PC-3 (cell line): ENCODE measurements at places on chromosomes 12 and 14.
A peak's percentile ranks its signal among the peaks of the same experiment; 100 is the strongest.

- DNase-seq: no peak
These were observed 333.8 kb downstream of the KCNH5 start for GRCh38 chr14:62711351-62712023.

DNA sequence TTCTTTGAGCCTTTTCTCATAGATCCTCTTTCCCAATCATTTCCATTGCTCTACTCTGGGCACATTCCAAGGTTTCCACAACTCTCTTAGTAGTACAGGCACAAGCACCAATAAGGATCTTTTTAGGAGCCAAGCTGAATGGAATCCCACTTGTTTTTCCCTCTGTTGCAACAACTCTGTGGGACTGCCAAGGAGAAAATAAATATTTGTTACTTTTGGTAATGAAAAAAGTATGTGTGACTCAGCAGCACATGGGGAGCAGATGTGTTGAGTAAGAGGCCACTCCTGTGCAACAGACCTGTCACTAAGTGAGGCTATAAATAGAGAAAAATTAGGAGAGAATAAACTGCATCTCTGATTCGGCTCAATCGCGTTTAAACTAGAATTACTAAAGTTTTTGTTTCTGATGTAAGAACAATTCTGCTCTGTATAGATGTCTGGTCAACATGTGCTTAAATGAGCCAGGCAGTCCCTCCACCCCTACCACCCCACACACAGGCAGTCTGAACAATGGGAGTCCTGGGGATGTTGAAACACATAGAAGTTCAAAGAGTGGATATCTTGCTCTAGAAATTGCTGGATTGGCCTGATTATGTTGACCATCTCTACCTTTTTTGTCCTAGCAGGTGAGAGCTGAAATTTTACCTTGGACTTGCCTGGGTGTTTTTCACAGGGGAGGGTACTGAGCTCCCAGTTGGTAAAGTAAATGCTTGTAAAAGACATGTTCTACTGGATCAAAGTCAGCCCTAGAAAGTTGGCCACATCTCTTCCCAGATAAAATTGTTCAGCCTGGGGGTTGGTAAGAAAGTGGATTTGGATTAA lies 244.3 kb upstream of the NOVA1 start:
- peak; percentile 98 for DNase-seq

DNA sequence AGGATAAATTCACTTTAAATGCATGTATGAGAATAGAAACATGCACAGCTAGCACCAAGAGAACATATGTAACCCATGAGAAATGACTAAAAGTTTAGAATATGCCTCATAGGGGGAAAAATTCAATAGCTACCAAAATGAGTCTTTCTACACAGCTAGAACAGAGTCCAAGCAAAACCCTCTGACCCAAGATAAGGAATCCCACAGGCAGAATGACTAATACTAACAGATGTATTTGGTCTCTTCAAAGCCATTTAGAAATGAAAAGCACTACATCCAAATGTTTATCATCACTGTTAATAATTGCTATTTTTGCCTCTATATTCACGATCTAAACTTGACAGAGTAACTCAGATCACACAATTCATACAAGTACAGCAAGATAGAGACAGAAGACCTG lies 44.0 kb downstream of the KICS2 start:
- peak; percentile 51 for DNase-seq

DNA sequence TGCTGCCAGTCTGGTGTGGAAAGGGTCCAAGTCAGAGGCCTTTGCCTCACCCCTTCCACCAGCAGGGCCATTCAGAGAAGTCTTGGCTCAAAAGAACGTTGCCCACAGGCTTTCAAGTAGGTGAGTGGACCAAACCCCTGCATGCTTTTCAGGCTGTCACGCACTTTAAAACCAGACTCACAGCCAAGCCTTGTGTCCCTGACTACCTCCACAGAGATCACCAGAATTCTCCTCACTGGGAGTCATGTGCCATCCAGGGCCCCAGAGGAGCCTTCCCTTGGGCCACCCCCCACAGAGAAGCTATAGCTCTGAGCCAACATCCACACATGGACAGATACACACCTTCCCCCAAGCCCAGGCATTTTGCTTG lies 283.1 kb downstream of the DPF3 start:
- DNase-seq: no peak

DNA sequence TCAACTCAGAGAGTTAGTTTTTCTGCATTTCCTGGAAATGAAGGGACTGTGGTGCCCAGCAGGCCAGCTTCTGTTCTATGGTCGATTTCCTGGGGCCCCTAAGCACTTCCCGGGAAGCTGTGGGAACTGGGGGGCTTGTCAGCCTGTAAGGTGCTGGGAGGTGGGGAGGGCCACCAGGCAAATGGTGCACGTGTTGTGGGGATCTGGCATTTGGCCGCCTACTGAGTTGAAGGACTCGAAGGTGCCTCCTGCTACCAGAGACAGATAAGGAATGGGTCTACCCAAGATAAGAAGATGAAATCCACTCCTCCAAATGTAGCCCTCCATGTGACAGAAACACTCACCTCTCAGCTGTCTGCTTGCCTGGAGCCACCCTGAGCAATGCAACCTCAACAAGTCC lies 341.7 kb downstream of the DPF3 start:
- no peak for DNase-seq

GRCh38 chr12:111143271-111143670 lies 222.9 kb upstream of the MYL2 start:
- no peak for DNase-seq

- DNase-seq: no peak
These were observed 59.1 kb upstream of the PCED1B start for GRCh38 chr12:47020211-47020821.

DNA sequence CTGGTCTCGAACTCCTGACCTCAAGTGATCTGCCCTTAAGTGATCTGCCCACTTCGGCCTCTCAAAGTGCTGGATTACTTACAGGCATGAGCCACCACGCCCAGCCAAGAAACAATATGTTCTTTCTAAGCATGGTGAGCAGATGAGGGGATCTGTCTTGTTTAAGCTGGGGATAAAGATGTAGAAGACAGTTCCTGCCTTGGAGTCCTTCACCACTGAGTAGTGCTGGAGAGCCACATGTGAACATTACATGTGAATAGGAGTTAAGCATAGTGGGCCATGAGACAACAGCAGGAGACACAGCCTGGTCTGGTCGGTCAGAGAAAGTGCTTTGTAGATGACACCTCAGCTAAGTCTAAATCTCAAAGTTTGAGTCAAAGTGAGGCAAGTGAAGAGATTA lies 26.0 kb downstream of the TMBIM6 start:
- no peak for DNase-seq

DNA sequence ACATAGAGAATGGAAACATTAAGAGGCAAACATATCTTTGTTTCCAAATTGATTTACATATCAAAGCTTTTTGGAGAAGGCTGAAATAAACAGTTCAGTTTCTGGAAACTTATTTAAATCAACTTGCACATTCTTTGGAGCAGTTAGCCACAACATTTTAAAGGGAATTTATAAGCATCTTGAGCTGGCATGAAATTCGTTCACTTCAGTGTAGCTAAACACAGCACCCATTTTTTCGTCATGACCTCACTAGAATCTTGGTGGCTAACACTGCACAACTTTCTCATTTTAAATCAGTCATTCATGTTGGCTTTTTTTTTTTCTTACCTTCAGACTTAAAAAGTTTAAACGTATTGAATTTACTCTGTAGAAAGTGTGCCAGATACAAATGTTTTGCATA lies 1139.9 kb upstream of the FLRT2 start:
- DNase-seq: no peak

GRCh38 chr12:3416159-3416558 lies 74.8 kb upstream of the PRMT8 start:
- DNase-seq: no peak

DNA sequence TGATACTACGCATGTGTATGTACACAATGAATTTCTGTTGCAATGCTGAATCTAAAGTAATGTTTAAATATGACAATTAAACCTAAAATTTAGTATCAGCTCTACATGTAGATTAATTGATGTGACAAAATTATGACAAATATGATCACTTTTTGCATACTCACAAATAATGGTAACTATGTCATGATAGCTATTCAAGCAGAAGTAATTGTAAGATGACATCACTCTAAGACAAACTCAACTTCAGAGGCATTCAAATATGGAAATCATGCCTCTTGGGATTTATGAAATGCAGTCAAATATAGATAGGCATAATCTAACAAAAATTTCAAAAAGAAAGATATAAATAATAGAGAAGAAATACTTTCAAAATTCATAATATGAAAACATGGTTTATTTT lies 571.7 kb upstream of the LRFN5 start:
- DNase-seq: no peak

DNA sequence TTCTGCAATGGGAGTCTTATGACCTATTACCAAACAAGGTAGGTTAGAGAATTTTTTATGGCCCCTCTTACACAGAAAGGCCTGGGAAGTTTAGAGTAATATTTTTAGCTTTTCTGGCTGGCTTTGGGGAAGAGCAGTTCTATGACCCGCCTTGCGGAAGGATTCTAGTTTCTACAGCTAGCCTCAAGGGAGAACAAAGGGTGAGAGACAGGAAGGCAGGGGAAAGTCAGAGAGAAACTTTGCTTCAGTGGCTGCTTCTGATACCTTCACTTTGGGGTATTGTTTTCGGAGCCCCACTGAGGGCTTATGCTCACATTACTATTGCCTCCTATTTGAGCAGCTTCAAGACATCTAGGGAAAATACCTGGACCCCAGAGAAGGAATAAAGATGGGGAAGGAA lies 80.7 kb upstream of the NUDT4 start:
- DNase-seq: no peak

GRCh38 chr12:51320695-51321320 lies 3.2 kb downstream of the BIN2 start:
- DNase-seq: no peak
